Stomach (tissue), 19 donors: ENCODE measurements at places on chromosomes 1 and 21. TPM values are rescaled to one million over a fixed set of nuclear protein-coding genes. Genes with fewer than 3 reads are reported as not detected.

GRCh38 chr1:64098846-64099582 is 104.4 kb upstream of the UBE2U start:
- DNase-seq = no peak
- no peaks in the 10 kb centered on the region for H3K36me3 ChIP-seq
- no peaks in the 10 kb centered on the region for H3K4me1 ChIP-seq

DNA sequence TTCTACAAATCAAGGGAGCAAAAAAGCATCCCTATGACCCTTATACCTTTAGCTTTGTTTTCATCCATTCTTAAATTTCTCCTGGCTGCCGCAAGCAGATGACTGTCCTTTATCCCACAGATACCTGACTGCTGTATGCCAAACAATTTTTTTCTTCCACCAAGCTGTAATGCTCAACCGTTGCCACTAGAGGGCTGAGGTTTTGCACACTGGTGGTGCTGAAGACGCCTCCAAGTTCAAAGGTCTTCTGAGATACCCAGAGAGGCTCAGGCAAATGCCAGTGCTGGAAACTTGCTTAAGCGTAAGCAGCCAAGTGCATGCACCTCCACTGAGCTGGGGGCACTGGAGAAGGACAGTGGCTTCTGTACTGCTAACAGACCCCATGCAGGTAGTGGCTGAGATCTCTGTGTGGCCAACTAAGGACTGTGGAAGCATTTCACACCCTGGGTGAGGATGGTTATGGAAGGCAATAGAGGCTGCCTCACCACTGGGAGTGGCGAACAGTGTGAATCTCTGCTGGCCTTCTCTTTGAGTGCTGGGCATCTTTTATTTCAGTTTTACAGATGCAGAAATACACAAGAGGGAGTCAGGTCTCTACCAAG is 28.5 kb downstream of the CNIH3 start:
- DNase-seq = peak; percentile 74
- H3K4me1 ChIP-seq = peaks cover 10% of the 10 kb centered on the region
- H3K27me3 ChIP-seq = no peaks in the 10 kb centered on the region
- H3K27ac ChIP-seq = no peak overlapping the region
- no peaks in the 10 kb centered on the region for H3K36me3 ChIP-seq

GRCh38 chr1:198153103-198153502 is 3.7 kb upstream of the NEK7 start:
- no peak overlapping the region for H3K27ac ChIP-seq
- no peak for DNase-seq
- peaks cover 19% of the 10 kb centered on the region for H3K4me1 ChIP-seq
- no peaks in the 10 kb centered on the region for H3K27me3 ChIP-seq
- no peak overlapping the region for H3K4me3 ChIP-seq

DNA sequence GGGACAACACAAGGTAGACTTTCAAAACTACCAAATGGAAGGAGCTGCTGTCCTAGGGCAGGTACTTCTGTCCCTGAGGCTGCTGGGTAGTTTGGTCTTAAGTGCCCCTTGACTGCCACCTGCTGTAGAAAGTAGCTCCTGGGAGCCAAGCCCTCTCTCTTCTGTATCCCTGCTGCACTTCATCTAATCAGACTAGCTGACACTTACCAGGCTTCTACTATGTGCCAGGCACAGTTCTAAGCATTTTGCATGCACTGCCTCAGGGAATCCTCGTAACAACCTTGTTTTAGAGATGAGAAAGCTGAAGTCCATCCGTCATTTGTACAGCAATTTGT is 15.9 kb upstream of the SRSF4 start:
- H3K4me1 ChIP-seq = peaks cover 9% of the 10 kb centered on the region
- H3K27ac ChIP-seq = no peak overlapping the region
- peaks cover 92% of the 10 kb centered on the region for H3K36me3 ChIP-seq
- no peaks in the 10 kb centered on the region for H3K27me3 ChIP-seq
- DNase-seq = peak; percentile 77
- no peak overlapping the region for H3K4me3 ChIP-seq

- H3K36me3 ChIP-seq = no peaks in the 10 kb centered on the region
- no peaks in the 10 kb centered on the region for H3K4me1 ChIP-seq
- H3K4me3 ChIP-seq = no peak overlapping the region
- DNase-seq = no peak
Measured at GRCh38 chr1:97787231-97787630, 133.6 kb downstream of the DPYD start.

- H3K4me3 ChIP-seq = no peak overlapping the region
- no peaks in the 10 kb centered on the region for H3K36me3 ChIP-seq
- peaks cover 61% of the 10 kb centered on the region for H3K4me1 ChIP-seq
- DNase-seq = peak; percentile 47
Measured at GRCh38 chr1:66350001-66350547, 183.9 kb upstream of the SGIP1 start.

PACC1 gene
- total RNA-seq = 4.0 TPM

ARTN gene
- total RNA-seq = not detected

TFF2 gene
- total RNA-seq = 1,039 TPM

CCDC27 gene
- total RNA-seq = not detected

VSIG8 gene
- total RNA-seq = not detected

GRIK3 gene
- total RNA-seq = not detected

TMOD4 gene
- total RNA-seq = not detected

IER5 gene
- total RNA-seq = 13.6 TPM
